Gastrocnemius medialis (tissue), 4 donors: ENCODE measurements at places on chromosomes 16 and 17.
A peak's percentile ranks its signal among the peaks of the same experiment; 100 is the strongest.

- no peak for DNase-seq
Measured at GRCh38 chr16:64217789-64218535, 903.9 kb downstream of the CDH11 start.

- no peak for DNase-seq
Measured at GRCh38 chr17:61259360-61259759, 140.3 kb upstream of the TBX2 start.

- DNase-seq, result no peak
Measured at GRCh38 chr17:40462343-40463121, 19.3 kb downstream of the IGFBP4 start.

- DNase-seq, result no peak
Measured at GRCh38 chr17:27573548-27573947, 57.4 kb upstream of the LGALS9 start.

- DNase-seq, result no peak
Measured at GRCh38 chr17:72545766-72546165, 424.9 kb downstream of the SOX9 start.

- DNase-seq, result no peak
Measured at GRCh38 chr16:4320571-4321137, 4.8 kb downstream of the GLIS2 start.

DNA sequence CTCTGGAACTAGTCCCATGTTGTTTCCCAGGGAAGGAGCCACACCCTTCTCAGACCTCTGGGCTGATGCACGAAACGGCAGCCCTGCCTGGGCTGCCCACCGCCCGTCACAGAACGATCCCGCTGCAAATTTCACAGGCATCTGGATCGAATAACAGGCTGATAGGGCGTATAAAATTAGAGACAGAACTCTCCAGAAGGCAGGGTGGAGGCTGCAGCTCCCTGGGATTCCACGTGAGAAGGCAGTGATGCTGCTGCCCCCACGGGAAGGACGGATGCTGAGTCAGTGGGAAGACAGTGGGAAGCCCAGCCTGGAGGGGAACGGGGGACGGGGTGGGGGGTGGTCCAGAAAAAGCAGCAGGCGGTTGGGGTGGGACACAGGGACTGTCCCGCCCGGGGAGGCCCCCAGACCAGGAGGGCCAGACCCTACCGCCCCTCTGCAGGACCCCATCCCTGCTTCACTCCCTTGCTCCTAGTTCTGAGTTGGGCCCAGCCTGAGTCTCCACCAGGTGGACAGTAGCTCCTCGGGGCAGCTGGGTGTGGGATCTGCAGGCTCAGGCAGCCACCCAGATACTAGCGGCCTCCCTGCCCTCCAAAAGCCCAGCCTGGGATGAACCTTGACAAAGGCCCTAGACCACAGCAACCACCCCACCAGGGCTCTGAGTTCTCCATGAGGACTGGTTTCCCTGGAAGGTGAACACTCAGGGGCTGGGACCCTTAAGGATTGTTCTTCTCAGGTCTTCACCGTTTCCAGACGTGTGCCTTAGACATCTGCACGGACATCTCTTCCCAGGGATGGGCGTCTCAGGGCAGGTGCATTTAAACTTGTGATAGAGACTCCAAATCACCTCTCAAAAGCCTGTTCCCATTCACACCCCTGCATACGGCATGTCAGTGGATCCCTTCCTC lies 117.8 kb downstream of the METRNL start:
- peak; percentile 1 for DNase-seq

DNA sequence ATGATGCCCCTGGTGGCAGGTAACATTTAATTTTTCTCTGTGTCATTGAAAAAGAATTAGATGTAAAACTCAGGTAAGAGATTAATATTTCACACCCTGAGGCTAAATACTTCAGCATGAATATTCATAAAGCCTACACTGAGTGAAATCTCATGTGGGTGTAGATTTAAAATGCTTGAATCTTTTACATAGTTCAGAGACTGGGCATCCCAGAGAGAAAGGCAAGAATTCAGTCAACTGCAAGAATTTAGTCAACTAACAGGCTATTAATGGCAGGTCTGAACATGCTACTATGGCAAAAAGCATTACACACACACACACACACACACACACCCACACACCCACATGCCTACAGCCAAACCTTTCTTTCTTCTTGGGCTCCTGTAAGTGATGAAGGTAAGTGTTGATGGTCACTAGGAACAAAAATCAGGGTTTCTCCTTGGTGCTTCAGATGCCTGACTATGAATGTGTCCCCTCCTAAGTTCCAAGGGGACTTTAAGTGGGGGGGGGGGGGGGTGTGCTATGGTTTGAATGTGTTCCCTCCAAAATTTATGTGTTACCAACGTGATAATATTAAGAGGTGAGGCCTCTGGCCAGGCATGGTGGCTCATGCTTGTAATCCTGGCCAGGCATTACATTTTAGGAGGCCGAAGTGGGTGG lies 63.7 kb upstream of the PSMD7 start:
- no peak for DNase-seq
